ENCODE measurements at places on chromosomes 4 and X.

GRCh38 chrX:70049925-70050324 lies at the start of gene AWAT2:
Gene AWAT2, minus strand, starts transcription at chrX:70049938. Its CDS starts 6 bp downstream, at chrX:70049932.
- DNase-seq: no peak

GRCh38 chrX:49072712-49073095 lies 1.1 kb downstream of the PRAF2 start:
- no peak for DNase-seq

DNA sequence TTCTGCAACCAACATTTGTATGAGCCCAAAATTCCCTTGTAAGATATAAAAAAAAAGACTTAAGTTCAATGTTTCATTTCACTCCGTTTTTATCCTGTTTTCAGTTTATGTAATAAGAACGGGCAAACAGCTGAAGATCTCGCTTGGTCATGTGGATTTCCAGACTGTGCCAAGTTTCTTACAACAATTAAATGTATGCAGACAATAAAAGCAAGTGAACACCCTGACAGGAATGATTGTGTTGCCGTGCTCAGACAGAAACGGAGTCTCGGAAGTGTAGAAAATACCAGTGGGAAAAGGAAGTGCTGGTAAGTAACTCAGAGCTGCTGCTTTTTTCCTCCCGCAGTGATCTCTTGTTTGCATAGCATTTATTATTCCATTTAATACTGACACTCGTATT lies 2.8 kb downstream of the ANKRD37 start:
- DNase-seq: no peak

- no peak for DNase-seq
These were observed 174.0 kb upstream of the MBNL3 start for GRCh38 chrX:132662844-132663243.
